ENCODE measurements at places on chromosomes 7 and 10.

GRCh38 chr10:110009736-110010475, 2.1 kb downstream of the ADD3 start:
- no peak for DNase-seq

- no peak for DNase-seq
Observed at GRCh38 chr7:22375359-22376048, 18.6 kb upstream of the RAPGEF5 start.

GRCh38 chr7:91228327-91228726, 35.9 kb upstream of the FZD1 start:
- DNase-seq: no peak

GRCh38 chr7:69696054-69696591, 97.8 kb downstream of the AUTS2 start:
- DNase-seq: no peak

DNA sequence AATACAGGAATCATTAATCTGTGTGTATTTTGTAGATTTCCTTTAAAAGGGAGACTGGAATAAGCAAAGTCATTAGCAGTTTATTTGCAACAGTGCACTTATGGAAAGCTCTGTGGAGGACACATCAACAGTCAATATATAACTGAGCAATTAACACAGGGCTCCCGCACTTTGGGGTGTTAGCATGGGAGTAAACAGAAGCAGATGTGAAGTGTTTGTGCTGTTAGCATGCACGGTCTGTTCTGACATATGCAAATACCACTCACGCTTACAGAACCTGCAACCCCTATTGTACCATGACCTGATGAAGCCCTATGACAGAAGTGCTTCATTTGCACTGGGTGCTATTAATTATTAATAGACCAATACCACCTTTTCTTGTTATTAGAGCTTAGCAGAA, 118.9 kb downstream of the PPP1R3A start:
- DNase-seq: no peak

GRCh38 chr10:125411724-125412123, 251.4 kb upstream of the CTBP2 start:
- DNase-seq: no peak

DNA sequence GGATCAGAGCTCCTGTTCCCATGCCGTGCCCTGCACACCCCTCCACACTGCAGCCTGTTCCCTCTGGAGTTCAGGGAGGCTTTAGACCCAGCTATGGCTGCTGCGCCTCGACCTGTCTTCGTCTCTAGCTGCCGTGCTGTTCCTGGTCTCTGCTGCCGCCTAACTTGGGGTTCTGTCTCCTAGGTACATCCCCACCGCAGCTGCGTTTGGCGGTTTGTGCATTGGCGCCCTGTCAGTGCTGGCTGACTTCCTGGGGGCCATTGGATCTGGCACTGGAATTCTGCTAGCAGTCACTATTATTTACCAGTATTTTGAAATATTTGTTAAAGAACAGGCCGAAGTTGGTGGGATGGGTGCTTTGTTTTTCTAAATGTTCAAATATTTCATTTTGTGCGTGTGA, 31.6 kb downstream of the NUDT5 start:
- no peak for DNase-seq

GRCh38 chr10:5666841-5667630, 641 bp upstream of the ASB13 start:
- DNase-seq: no peak

- DNase-seq: no peak
Observed at GRCh38 chr7:127040042-127040441, 212.7 kb downstream of the GRM8 start.
